ENCODE measurements at places on chromosomes 3 and 15.
A peak's percentile ranks its signal among the peaks of the same experiment; 100 is the strongest.

DNA sequence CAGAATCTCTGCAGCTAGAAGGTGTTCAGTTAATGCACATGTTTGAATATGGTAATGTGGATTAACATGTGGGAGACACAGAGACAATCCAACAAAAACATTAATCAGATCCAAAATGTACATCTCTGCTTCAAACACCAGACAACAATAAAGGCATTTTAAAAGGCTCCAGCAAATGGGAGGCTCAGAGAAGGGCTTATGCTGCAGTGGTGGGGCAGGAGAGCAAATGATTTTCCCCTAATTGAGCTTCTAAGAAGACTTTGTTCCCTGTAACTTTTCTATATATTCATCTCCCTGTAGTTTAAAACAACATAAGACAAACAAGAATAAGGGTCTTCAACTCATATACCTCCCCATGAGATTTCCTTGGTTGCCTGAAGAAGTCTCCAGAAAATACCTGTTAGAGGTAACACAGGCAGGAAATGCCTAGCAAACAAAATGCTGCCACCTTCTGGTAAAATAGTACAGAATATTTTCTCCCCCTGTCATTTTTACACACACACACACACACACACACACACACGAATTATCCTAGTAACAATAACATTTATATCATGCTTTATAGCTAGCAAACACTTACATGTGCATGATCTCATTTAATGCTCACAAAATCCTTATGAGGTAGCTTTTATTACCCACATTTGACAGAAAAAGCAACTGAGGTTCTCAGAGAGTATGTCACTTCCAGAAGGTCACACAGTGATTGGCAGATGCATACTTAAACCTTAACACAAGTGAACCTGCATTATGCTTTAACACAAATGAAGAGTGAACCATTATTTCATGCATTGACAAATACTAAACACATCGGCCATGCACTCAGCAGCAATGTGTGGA is 123.4 kb upstream of the MB21D2 start:
- peak; percentile 45 for DNase-seq

- DNase-seq: no peak
These were observed 499.5 kb downstream of the NTRK3 start for GRCh38 chr15:87757084-87757483.

GRCh38 chr15:33780011-33780768 is 188.1 kb upstream of the CHRM5 start:
- no peak for DNase-seq

GRCh38 chr15:98938799-98939198 is 68.8 kb downstream of the PGPEP1L start:
- no peak for DNase-seq

- no peak for DNase-seq
These were observed 134.1 kb upstream of the HES1 start for GRCh38 chr3:194001728-194002459.

- DNase-seq: no peak
These were observed 25.1 kb downstream of the PCSK6 start for GRCh38 chr15:101464256-101464998.

DNA sequence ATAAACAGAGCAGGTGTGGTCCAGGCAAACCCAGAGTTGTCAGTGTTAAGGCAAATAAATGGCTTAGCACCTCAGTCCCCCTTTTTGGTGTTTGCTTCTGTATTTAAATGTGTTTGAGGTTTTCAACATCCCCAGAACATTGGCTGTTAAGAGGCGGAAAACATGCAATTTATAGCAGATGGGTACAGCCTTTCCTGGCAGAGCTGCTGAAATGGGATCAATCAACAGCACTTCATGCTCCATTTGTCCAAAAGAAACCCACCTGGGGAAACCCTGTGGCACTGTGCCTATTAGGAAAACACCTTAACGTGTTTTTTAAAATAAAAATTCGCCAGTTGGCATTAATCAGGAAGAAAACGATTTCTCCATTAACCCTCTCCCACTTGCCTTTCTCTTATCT is 135.4 kb downstream of the MCTP2 start:
- DNase-seq: no peak

GRCh38 chr15:38706956-38707355 is 142.3 kb upstream of the RASGRP1 start:
- DNase-seq: no peak

- no peak for DNase-seq
These were observed 228.2 kb upstream of the BHLHE40 start for GRCh38 chr3:4751029-4751501.

GRCh38 chr3:192080336-192080735 is 619.4 kb downstream of the PYDC2 start:
- DNase-seq: no peak

DNA sequence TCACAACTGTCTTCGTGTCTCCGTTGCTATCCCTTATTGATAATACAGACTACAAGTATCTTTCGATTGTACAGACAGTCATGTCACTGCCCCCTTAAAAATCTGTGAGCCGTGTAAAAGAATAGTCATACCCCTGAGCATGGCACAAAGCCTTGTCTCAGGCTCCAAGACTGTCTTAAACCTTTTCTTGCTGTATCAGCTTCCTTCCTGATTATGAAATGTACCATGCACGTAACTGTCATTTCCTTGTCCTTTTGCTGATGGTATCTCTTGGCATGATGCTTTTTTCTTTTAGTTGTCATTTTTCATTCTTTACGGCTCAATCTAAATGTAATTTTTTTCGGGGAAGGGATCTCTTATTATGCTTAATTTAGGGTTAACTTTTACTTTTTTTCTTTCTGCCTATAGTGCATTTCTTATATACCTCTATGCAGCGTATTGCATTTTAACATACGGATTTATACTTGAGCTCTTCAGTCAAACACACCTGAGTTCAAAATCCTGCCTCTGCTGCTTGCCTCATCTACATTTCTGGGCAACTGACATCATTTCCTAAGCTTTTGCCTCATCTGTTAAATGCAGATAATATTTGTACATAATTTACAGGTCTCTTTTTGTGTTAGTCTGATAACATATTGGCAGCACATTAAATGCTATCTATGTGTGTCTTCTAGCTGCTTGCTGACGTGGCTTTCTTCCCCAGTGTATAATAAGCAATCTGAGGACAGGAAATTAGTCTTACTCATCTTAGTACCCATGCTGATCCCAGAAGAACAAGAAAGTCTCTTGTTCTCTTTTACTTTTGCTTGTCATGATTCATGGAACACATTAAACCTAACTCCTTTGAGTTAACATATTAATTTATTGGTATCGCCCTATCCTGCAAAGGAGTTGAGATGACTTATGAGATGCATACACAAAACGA is 57.3 kb downstream of the ROBO2 start:
- DNase-seq: peak; percentile 59

DNA sequence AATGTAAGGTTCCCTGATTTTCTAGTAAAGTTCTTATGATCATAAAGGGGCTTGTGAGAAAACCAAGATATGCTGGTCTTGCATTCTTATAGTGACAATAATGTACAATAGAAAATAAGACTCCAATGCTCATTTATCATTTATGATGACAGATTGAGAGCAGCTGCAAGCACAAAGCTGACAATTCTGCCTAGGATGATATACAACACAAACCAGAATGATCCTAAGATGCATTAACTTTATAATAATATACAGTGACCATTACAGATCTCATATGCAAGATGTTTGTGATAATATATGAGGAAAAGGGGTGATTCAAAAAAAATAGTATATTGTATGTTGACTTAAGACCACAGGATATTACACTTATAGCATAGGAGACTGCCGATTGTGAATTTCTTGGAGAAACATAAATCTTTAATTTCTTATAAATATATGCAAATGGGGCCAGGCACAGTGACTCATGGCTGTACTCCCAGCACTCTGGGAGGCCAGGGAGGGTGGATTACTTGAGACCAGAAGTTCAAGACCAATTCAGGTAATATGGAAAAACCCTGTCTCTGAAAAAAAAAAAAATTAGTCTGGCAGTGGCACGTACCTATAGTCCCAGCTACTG is 387.0 kb downstream of the ZBBX start:
- no peak for DNase-seq

- DNase-seq: no peak
These were observed 76.0 kb upstream of the ATP10A start for GRCh38 chr15:25939122-25939521.

DNA sequence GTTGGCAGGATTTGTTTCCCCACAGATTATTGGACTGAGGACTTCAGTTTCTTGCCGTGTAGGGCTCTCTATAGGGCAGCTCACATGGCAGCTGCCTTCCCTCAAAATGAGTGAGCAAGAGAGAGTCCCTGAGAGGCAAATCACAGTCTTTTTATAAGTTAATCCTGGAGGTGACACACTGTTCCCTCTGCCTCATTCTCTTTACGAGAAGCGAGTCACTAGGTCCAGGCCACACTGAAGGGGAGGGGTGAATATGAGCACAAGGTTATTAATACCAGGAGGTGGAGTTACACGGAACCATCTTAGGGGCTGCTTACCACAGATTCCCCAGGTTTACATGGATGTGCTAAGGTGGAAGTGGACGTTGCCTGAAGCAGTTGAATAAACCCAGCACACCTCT is 77.0 kb downstream of the LPP start:
- DNase-seq: no peak
